ENCODE measurements at places on chromosomes 12 and 14. TPM values are rescaled to one million over a fixed set of nuclear protein-coding genes. Genes with fewer than 3 reads are reported as not detected.

GRCh38 chr14:73663548-73664212 is 18.9 kb downstream of the DNAL1 start:
- no peak for DNase-seq

The PAPLN gene
- total RNA-seq: 18.0 TPM

The GDF3 gene
- total RNA-seq: not detected

GRCh38 chr12:91222746-91223145 is 40.1 kb upstream of the DCN start:
- no peak for DNase-seq

GRCh38 chr12:121561009-121561395 is 19.8 kb downstream of the KDM2B start:
- no peak for DNase-seq
